ENCODE measurements at places on chromosomes 3 and 15.

GRCh38 chr3:18082551-18083272 is 340.3 kb upstream of the TBC1D5 start:
- DNase-seq, result no peak

- DNase-seq, result peak; percentile 62
Observed at GRCh38 chr3:159263750-159264553, 462.1 kb downstream of the MFSD1 start.

DNA sequence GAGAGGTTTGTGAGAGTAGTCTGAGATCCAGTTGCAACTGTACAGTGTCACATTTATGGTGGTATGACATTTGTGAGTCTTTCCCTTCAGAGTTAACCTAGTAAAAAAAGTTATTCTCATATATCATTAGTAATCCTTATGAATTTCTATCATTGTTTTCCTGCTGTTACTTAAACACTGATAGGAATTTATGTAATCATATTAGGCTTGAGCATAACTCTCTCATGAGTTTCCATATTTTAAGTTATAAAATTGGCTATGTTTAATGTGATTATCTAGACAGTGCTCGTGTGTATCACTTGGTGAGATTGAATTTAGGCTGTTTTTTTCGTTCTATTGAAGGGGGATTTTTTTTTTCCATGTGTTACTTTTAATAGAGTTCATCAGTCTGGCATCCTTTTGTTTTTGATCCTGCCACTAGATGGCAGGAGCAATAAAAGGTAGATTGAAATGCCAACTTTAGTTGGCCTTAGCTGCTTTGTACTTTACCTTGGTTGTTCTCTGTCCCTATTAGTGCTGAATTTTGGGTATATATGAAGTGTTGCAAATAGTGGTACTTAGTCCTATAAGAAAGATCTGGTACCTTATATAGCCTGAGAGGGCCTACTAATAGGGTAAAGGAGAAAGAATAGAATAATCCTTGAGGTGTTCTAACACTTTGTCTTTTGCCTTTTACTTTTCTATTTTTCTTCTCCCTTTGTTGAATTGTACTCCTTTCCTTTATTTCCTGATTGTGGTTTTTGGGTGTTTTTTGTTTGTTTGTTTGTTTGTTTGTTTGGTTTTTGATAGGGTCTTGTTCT is 17.9 kb downstream of the STT3B start:
- DNase-seq, result peak; percentile 37

DNA sequence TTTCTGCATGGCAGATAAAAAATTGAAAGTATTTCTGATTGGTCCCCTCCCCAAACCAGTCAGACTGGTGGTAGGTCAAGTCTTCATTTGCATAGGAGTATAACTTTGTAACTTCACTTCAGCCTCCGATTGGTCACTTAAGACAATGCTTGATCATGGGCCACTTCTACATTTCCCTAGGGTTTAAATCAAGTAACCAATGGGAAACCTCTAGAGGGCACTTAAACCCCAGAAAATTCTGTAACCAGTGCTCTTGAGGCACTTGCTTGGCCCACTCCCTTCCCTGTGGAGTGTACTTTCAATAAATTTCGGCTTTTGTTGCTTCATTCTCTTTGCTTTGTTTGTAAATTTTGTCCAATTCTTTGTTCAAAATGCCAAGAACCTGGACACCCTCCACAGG is 225.5 kb downstream of the ARPP21 start:
- no peak for DNase-seq

GRCh38 chr3:117101697-117102096 is 392.1 kb downstream of the TUSC7 start:
- no peak for DNase-seq

GRCh38 chr3:112407214-112407887 is 74.4 kb downstream of the CD200 start:
- no peak for DNase-seq

- no peak for DNase-seq
Observed at GRCh38 chr15:35728219-35728940, 182.4 kb upstream of the DPH6 start.

GRCh38 chr3:38566215-38566528 is 70.0 kb downstream of the EXOG start:
- DNase-seq, result no peak

- DNase-seq, result no peak
Observed at GRCh38 chr3:50559702-50560101, 7.8 kb downstream of the C3orf18 start.

DNA sequence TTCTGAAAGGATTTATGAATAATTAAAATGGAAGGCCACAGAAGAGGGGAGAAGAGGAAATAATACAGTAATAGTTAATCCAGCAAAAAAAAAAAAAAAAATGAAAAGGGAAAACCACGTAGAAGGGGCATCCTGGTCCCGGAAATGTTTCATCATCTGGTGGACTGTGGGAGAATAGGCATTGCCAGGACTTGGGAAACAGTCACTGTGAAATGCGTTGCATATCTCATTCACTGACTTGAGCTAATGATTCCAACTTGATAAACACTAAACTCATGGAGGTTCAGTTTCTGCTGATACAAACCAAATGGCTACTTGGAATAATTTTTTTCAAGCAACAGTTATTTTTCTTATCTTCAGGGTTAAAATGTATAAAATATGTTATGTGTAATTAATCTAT is 3.2 kb downstream of the XCR1 start:
- no peak for DNase-seq

DNA sequence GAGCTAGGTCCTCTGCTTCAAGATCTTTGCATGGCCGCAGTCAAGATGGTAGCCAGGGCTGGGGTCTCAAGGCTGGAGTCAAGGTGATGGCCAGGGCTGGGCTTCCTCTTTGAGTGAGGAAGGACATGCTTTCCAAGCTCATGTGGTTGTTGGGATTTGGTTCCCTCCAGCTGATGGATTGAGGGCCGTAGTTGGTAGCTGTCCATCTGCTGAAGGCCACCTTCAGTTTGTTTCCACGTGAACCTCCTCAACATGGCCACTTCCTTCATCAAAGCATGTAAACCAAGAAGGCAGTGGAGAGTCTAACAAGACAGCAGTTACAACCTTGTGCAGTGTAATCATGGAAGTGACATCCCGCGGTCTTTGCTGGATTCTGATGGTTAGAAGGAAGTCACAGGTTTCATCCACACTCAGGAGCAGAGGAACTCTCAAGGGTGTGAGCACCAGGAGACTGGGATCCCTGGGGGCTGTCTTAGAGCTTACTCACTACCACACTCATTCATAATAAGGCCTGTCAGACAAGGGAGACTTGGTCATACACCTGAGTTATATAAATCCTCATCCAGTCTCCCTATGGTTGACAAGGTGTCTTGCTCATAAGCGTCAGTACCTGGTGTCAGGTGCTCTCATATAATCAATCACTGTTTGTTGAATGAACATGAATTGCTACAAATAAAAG is 42.1 kb downstream of the ABHD5 start:
- DNase-seq, result no peak

DNA sequence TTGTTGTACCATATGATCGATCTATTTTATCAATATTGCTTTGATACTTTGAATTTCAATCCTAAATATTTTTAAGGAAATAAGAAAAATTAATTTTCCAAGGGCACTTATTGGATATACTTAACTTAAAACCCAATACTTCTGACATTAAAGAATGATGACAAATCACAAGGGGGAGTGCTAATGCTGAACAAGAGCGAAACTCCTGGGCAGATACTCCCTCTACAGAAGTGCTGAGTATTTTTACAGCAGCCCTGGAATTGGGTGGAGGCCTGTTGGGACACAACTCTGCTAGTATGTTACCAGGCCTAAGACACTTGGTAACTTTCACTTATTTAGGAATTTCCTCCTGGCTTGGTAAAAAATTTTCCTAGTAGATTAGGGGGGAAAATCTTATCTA is 46.2 kb downstream of the DENND6A start:
- DNase-seq, result peak; percentile 64

DNA sequence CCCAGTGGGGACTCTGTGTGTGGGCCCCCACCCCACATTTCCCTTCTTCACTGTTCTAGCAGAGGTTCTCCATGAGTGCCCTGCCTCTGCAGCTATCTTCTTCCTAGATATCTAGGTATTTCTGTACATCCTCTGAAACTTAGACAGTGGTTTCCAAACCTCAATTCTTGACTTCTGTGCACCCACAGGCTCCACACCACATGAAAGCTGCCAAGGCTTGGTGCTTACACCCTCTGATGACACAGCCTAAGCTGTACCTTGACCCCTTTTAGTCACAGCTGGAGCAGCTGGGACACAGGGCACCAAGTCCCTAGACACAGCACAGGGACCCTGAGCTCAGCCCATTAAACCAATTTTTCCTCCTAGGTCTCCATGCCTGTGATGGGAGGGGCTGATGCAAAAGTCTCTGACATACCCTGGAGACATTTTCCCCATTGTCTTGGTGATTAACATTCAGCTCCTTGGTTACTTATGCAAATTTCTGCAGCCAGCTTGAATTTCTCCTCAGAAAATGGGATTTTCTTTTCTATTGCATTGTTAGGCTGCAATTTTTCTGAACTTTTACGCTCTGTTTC is 304.5 kb downstream of the OTOL1 start:
- no peak for DNase-seq

GRCh38 chr3:107942244-107942643 is 148.6 kb downstream of the CD47 start:
- peak; percentile 62 for DNase-seq

- no peak for DNase-seq
Observed at GRCh38 chr15:60340207-60340921, 57.4 kb downstream of the ANXA2 start.

GRCh38 chr3:160779040-160779439 is 23.0 kb downstream of the PPM1L start:
- no peak for DNase-seq

DNA sequence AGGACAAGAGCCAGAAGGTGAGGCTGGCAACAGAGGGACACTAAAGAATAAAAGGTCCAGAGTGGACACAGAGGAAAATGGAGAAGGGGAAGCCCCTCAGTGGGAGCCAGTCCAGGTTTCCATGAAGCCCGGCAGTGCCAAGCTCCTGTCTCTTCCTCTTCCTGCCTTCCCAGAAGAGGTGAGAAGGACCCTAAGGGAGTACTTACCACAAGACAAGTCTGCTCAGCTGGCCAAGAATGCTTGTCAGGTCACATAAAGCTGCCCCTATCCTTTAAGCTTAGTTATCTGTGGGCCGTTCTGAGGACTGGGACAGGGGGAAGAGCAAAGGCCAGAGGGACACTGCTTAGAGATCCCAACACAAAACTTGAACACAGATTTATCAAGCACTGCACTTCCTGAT is 100.2 kb downstream of the RYK start:
- DNase-seq, result no peak

- DNase-seq, result peak; percentile 45
Observed at GRCh38 chr3:179182902-179183301, 34.7 kb downstream of the PIK3CA start.

GRCh38 chr3:46665763-46666452 is 27.6 kb downstream of the ALS2CL start:
- DNase-seq, result no peak

DNA sequence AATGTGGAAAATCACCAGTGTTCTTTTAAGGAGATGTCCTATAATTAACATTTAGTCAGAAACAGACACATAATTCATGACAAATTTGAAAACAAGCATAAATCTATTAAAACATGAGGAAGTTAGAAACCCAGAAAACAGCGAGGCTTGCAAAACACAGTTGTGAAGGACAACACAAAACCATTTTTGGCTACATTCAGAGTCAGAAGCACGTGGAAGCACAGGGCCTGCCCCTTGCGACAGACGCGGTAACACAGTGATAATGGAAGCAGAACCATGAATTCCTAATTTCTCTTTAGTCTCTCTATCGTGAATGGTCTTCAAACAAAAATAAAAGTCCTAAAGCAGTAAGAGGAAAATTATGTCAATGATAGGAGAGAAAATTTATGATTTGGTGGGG is 12.2 kb downstream of the NCEH1 start:
- DNase-seq, result no peak

DNA sequence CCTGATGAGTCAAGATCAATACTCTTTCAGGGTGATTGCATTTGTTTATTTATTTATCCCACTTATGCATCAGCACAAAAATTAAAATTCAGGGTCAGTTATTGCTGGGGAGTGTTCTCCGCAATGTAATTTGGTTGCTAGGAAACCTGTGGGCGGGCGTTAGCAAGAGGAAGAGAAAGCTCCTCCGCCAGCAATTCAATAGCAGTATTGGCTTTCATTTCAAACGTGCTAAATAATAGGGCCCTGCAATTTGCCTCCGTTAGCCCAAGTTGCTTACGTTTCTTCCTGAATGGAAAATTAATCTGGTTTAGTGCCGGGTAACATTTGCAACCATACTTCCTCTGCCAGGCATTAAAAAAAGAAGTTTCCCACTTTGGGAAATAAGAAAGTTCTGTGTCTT is 35.5 kb upstream of the PLCL2 start:
- peak; percentile 67 for DNase-seq

DNA sequence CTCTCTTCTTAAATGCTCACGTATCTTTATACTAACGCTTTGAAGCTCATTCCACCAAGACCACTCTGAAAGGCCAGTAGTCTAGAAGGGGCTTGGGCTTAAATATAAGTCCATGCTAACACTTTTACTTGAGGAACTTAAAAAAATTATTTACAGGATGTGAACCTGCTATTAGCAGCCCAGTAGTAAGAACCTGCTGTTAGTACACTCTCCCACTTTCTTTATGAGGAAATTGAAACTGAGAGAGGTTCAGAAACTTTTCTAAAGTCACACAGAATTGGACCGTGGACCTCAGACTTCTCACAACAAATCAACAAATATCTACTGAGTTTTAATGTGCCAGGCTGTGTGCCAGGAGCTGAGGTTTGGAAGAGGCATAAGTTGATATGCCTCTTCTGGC is 53.4 kb downstream of the SYNPR start:
- DNase-seq, result no peak

DNA sequence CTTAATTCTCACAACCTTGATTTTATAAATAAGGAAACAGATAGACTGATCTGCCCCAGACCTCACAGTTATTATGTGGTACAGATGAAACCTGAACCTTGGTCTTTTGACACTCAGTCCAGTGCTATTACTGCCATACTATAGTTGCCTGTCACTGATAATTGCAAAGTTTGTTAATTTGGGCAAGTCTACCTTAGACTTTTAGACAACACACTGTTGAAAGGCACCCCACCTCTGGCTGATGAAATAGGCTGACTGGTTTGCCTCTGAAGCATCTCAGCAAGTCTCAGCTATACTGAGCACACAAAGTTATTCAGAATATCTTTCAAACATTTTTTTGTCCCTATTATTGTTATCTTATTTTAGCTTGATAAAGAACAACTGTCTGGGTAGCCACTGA is 53.1 kb upstream of the MAP4 start:
- DNase-seq, result no peak

DNA sequence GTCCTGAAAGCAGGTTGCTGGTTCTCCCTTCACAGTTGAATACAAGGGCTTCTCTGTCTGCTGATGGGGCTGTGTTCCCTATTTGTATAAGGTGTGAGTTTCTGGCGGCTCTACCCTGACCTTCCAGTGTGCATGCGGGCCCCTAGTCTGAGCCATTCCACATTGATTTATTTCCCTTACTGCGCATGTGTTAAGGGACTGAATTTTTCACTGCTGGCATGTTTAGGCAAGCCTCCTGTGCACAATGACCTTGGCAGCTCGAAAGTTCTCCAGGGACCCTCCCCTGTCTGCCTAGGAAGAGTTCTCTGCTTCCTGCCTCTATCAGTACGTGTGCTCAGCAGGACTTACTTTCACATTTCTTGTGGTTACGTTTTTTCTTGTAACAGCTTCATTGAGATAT is 11.4 kb downstream of the TRAK1 start:
- DNase-seq, result no peak

Data from iris pigment epithelial cell (primary cell).